Dermis lymphatic vessel endothelial cell (primary cell): ENCODE measurements at places on chromosomes 2 and 18. TPM values are rescaled to one million over a fixed set of nuclear protein-coding genes. Genes with fewer than 3 reads are reported as not detected.

Gene AKAIN1
- not detected in 2 replicates for total RNA-seq

Gene SCN9A
- total RNA-seq = 0.54 and 0.86 TPM in 2 replicates

Gene COX5B
- 409 and 429 TPM in 2 replicates for total RNA-seq

Gene NCL
- 131 and 231 TPM in 2 replicates for total RNA-seq

Gene TLX2
- total RNA-seq = not detected in 2 replicates

Gene TBC1D8
- 89.3 and 99.4 TPM in 2 replicates for total RNA-seq

Gene C2orf80
- total RNA-seq = not detected in 2 replicates

Gene LRP1B
- under 0.01 and 0.11 TPM in 2 replicates for total RNA-seq

Gene HOXD13
- total RNA-seq = under 0.01 TPM in 1 of 2 replicates, not detected in the other

Gene MARCHF4
- total RNA-seq = under 0.01 and 0.11 TPM in 2 replicates

Gene TFCP2L1
- not detected in 2 replicates for total RNA-seq

Gene SFXN5
- 10.5 and 11.1 TPM in 2 replicates for total RNA-seq

Gene NTSR2
- total RNA-seq = not detected in 2 replicates

Gene SPRED2
- 1.8 and 2.0 TPM in 2 replicates for total RNA-seq
